Ascending aorta (tissue), 2 donors: ENCODE measurements at places on chromosomes 1 and 21. TPM values are rescaled to one million over a fixed set of nuclear protein-coding genes. Genes with fewer than 3 reads are reported as not detected.

DNA sequence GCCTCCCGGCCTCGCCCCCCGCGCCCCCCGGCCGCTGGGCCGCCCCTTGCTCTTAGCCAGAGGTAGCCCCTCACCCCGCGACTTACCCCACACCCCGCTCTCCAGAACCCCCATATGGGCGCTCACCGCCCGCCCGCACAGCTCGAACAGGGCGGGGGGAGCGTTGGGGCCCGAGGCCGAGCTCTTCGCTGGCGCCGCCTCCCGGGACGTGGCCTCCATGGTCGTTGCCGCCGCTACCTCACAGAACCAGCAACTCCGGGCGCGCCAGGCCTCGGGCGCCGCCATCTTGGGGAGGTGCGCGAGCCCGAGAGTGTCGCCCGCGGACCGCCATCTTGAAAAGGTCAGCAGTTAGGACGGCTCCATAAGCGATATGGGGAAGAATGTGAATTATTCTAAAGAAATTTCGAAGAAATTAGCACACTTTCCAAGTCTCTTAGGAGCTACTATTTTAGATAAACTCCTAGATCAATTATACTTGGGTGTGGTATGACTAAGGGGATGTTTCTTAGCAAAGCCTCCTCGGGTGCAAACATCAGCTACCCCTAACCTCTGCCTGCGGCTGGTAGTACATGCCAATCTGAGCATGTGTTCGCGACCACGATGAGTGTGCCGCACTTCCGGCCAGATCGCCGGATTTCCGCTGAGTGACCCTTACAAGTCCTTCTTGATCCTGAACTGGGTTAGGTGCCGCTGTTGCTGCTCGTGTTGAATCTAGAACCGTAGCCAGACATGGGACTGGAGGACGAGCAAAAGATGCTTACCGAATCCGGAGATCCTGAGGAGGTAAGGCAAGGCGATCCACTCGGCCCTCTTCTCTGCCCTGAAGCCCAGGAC is at the start of the genes LRRC41 and UQCRH:
TSS of gene LRRC41 (minus strand) at position 579 of the 834 bp plus-strand sequence. CDS start at position 285, 294 bp downstream.
TSS of gene UQCRH (plus strand) at position 661 of the 834 bp plus-strand sequence. CDS start at position 730, 69 bp downstream.
- DNase-seq, result peak; percentile 85
- peaks cover 36% of the 10 kb centered on the region for H3K4me1 ChIP-seq
- peak within 1 kb of the TSS; percentile 99 for H3K27ac ChIP-seq
- no peaks in the 10 kb centered on the region for H3K27me3 ChIP-seq
- H3K4me3 ChIP-seq, result peak within 1 kb of the TSS; percentile 84
- no peaks in the 10 kb centered on the region for H3K36me3 ChIP-seq

DNA sequence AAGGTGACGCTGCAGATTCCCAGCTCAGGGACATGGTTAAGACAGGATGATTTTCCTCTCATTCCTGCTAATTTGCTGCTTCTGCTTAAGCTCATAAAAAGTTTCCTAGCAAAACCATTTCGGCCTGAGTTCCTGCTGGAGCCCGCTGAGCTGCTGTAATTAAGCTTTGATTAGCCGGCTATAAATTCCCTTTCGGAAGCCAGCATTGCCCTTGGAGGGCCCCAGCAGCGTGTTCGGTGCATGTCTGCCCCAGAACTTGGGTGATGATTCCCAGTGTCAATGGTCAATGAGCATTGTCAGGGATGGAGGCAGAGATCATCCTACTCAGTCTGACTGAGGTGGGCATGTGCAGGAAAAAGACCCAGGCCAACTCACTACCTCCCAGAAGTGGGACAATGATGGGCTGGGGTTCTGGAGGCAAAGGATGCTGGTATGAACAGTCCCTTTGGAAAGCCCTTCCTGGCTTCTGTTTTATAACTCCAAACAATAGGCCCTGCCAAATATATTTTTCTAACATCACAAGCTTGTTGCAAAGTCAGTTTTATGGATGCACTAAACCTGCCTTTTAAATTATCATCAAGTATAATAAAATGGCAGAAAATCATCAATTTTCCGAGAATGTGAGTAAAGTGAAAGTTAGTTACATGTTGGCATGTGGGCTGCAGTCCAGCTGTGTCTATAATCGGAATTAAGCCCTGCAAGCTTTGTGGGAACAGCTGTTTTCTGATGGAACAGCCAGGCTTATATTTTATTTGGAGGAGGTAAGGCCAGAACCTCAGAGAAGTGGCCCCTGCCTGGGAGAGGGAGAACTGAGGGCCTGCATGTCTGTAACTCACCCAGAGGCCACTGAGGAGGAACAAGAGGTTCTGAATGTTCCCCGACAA is 257.1 kb downstream of the GRIK3 start:
- H3K4me3 ChIP-seq, result no peak overlapping the region
- H3K27ac ChIP-seq, result no peak overlapping the region
- no peaks in the 10 kb centered on the region for H3K36me3 ChIP-seq
- DNase-seq, result no peak
- no peaks in the 10 kb centered on the region for H3K4me1 ChIP-seq

GRCh38 chr1:66730462-66730861 is 21.8 kb upstream of the DYNLT5 start:
- no peak for DNase-seq
- peaks cover 17% of the 10 kb centered on the region for H3K36me3 ChIP-seq
- no peaks in the 10 kb centered on the region for H3K4me1 ChIP-seq
- no peak overlapping the region for H3K27ac ChIP-seq

- H3K27ac ChIP-seq, result peak overlapping the region; percentile 89
- H3K4me1 ChIP-seq, result peaks cover 19% of the 10 kb centered on the region
- H3K36me3 ChIP-seq, result no peaks in the 10 kb centered on the region
Observed at GRCh38 chr1:234972411-234973191, 156.0 kb downstream of the TOMM20 start.

GRCh38 chr1:65253800-65254319 is 55.5 kb upstream of the DNAJC6 start:
- no peak for DNase-seq
- H3K36me3 ChIP-seq, result no peaks in the 10 kb centered on the region
- peaks cover 5% of the 10 kb centered on the region for H3K4me1 ChIP-seq
- peak overlapping the region; percentile 72 for H3K4me3 ChIP-seq
- no peaks in the 10 kb centered on the region for H3K27me3 ChIP-seq
- H3K27ac ChIP-seq, result no peak overlapping the region

DNA sequence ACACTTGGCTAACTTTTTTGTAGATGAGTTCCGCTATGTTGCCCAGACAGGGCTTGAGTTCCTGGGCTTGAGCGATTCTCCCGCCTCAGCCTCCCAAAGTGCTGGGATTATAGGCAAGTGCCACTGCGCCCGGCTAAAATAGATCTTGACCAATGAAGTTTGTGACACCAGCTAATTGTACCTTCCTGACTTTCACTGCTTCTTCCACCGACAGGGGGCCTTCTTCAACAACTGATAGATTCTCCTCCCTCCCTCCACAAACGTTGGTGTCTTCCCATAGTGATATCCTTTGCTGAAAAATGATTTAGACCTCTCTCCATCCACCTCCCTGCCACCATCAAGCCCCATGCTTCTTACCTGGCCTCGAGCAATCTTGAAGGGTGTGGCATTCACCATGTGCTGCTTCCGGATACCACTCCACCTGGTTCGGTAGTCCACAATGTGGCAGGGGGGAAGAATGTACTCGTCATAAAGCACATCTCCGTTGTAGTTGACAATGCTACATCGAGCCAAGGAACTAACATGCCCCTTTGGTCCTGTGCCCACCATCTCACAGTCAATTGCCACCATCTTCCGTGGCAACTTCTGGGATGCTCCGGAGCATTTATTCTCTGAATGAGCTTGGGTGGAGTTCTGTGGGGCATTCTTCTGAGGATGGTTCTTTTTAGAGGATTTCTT is 1.6 kb upstream of the METTL25B start:
- peaks cover 24% of the 10 kb centered on the region for H3K4me1 ChIP-seq
- H3K36me3 ChIP-seq, result peaks cover 19% of the 10 kb centered on the region
- no peaks in the 10 kb centered on the region for H3K27me3 ChIP-seq
- peak overlapping the region; percentile 84 for H3K4me3 ChIP-seq
- no peak overlapping the region for H3K27ac ChIP-seq

- no peaks in the 10 kb centered on the region for H3K27me3 ChIP-seq
- H3K4me3 ChIP-seq, result no peak overlapping the region
- H3K36me3 ChIP-seq, result no peaks in the 10 kb centered on the region
Observed at GRCh38 chr1:9038881-9039760, 12.9 kb upstream of the SLC2A7 start.

- H3K36me3 ChIP-seq, result no peaks in the 10 kb centered on the region
- no peaks in the 10 kb centered on the region for H3K4me1 ChIP-seq
- H3K4me3 ChIP-seq, result no peak overlapping the region
Observed at GRCh38 chr1:173300061-173301044, 93.2 kb upstream of the TNFSF4 start.

GRCh38 chr1:236686815-236687160 is 489 bp downstream of the ACTN2 start:
- H3K36me3 ChIP-seq, result no peaks in the 10 kb centered on the region
- peak overlapping the region; percentile 76 for H3K4me3 ChIP-seq
- peak overlapping the region; percentile 85 for H3K27ac ChIP-seq
- H3K4me1 ChIP-seq, result no peaks in the 10 kb centered on the region

DNA sequence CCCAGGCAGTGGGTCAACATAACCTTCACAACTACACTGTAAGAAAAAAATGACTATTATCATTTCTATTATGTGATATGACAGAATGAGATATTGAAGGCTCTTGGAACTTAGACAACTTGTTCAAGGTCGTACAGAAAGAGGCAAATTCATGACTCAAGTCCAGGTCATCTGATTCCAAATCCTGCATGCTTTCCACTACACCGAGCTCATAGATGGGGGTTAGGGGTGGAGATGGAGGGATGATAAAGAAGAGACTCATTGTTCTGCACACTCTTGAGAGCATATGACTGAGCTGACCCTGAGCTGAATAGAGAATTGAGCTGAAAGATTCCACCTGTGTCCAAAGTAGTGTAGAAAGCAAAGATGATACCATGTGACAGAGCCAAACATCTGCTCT is 2.8 kb downstream of the FCRL6 start:
- no peaks in the 10 kb centered on the region for H3K4me1 ChIP-seq
- H3K27ac ChIP-seq, result no peak overlapping the region
- H3K36me3 ChIP-seq, result no peaks in the 10 kb centered on the region
- DNase-seq, result no peak
- H3K27me3 ChIP-seq, result no peaks in the 10 kb centered on the region
- H3K4me3 ChIP-seq, result no peak overlapping the region

DNA sequence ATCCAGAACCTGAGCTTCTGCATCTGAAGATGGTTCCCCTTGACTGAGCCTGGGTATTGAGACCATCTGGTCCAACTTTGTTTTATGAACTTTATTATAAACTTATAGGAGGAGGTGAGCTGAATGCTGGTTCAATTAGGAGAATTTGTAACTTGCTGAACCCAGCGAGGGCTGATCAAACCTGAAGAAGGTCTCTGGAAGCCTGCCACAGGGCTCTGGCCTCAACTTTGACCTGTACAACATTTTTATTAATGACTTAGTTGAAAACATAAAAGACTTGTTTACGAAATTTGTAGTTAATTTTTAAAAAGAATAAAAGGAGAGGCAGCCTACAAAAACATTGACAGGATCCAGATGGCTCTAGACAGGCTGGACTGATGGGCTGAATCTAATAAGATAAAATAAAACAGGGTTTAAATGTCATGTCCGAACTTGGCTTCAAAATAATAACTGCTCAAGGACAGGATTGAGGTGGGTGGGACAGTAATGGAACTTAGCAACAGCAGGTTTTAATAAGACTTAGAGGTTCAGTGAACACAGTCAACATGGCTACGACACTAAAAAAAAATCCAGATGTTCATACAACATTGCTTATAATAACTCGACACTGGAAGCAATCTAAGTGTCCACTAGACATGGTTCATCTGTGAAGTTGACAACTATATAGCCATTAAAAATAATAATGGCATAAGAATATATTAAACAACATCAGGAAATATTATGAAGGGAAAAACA is 53.4 kb upstream of the GJB5 start:
- no peak overlapping the region for H3K27ac ChIP-seq
- no peaks in the 10 kb centered on the region for H3K27me3 ChIP-seq
- DNase-seq, result no peak
- no peaks in the 10 kb centered on the region for H3K4me1 ChIP-seq
- no peaks in the 10 kb centered on the region for H3K36me3 ChIP-seq

- no peaks in the 10 kb centered on the region for H3K4me1 ChIP-seq
- no peak overlapping the region for H3K4me3 ChIP-seq
- DNase-seq, result no peak
- no peaks in the 10 kb centered on the region for H3K36me3 ChIP-seq
Observed at GRCh38 chr21:17391811-17392340, 121.0 kb upstream of the CXADR start.

GRCh38 chr1:43318831-43319230 is 18.0 kb downstream of the TIE1 start:
- no peaks in the 10 kb centered on the region for H3K27me3 ChIP-seq
- DNase-seq, result no peak
- no peaks in the 10 kb centered on the region for H3K4me1 ChIP-seq
- H3K27ac ChIP-seq, result no peak overlapping the region
- H3K36me3 ChIP-seq, result no peaks in the 10 kb centered on the region
- H3K4me3 ChIP-seq, result no peak overlapping the region

DNA sequence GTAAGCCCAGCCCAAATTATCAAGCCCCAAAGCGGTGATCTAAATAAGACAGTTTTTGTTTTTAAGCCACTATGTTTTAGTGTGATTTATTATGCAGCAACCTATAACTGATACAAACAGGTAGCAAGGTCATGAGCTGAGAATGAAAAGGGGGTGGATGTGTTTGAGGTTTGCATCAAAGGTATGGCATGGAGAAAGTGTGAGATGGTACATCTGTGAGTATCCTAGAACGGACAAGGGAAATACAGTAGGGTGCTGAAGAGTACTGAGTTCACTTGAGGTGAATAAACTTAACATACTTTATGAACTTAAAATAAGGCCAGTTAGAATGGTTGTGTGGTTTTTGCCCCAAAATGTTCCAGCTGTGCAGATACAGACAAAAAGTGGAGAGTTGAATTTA is 286.0 kb upstream of the B3GALT2 start:
- H3K4me3 ChIP-seq, result no peak overlapping the region
- no peak overlapping the region for H3K27ac ChIP-seq
- DNase-seq, result no peak
- no peaks in the 10 kb centered on the region for H3K36me3 ChIP-seq

GRCh38 chr1:118323246-118323645 is 138.2 kb upstream of the SPAG17 start:
- DNase-seq, result no peak
- H3K36me3 ChIP-seq, result no peaks in the 10 kb centered on the region
- no peaks in the 10 kb centered on the region for H3K4me1 ChIP-seq
- H3K27ac ChIP-seq, result no peak overlapping the region
- no peak overlapping the region for H3K4me3 ChIP-seq

GRCh38 chr1:109652402-109652801 is 3.5 kb upstream of the GSTM4 start:
- DNase-seq, result no peak
- no peaks in the 10 kb centered on the region for H3K36me3 ChIP-seq
- no peaks in the 10 kb centered on the region for H3K27me3 ChIP-seq
- peaks cover 7% of the 10 kb centered on the region for H3K4me1 ChIP-seq
- H3K4me3 ChIP-seq, result no peak overlapping the region

DNA sequence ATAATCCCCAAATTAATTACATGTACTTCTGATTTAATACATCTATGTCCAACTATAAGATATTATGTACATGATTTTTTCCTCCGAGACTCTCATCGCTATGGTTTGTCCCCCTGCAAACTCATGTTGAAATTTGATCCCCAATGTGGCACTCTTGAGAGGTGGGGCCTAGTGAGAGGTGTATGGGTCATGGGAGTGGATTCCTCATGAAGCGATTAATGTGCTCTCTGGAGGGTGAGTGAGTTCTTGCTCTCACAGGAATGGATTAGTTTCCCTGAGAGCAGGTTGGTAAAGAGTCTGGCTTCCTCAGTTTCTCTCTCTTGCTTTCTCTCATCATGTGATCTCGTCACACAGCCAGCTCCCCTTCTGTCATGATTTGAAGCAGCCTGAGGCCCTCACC is 16.1 kb downstream of the HSF2BP start:
- no peaks in the 10 kb centered on the region for H3K36me3 ChIP-seq
- no peak overlapping the region for H3K4me3 ChIP-seq
- H3K27me3 ChIP-seq, result no peaks in the 10 kb centered on the region
- H3K4me1 ChIP-seq, result no peaks in the 10 kb centered on the region
- H3K27ac ChIP-seq, result no peak overlapping the region

Gene FMO2
- total RNA-seq, result 90.3 TPM

Gene RABGGTB
- total RNA-seq, result 17.7 TPM

Gene LCE2B
- total RNA-seq, result not detected

Gene MMEL1
- total RNA-seq, result not detected

Gene ANGPTL3
- total RNA-seq, result not detected
